ENCODE measurements at places on chromosomes 2 and 18. TPM values are rescaled to one million over a fixed set of nuclear protein-coding genes. Genes with fewer than 3 reads are reported as not detected.

Gene RIT2
- not detected for total RNA-seq

DNA sequence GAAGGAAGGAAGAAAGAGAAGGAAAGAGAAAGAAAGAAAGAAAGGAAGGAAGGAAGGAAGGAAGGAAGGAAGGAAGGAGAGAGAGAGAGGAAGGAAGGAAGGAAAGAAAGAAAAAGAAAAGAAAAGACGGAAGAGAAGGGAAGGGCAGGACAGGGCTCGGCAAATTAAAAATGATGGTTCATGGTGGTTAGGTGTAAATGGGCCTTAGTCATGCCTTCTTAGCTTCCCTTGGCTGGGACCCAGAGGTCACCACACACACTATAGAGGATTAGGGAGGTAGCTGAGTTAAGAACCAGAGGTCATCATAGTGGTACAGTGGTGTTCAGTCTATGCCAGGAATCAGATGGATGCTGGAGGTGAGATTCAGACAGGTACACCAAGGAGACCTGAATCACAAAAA, 9.3 kb upstream of the ATL2 start:
- H3K27ac ChIP-seq: no peak overlapping the region
- H3K36me3 ChIP-seq: no peaks in the 10 kb centered on the region
- no peak for DNase-seq
- no peak overlapping the region for H3K4me3 ChIP-seq
- no peaks in the 10 kb centered on the region for H3K27me3 ChIP-seq
- H3K4me1 ChIP-seq: peaks cover 3% of the 10 kb centered on the region

DNA sequence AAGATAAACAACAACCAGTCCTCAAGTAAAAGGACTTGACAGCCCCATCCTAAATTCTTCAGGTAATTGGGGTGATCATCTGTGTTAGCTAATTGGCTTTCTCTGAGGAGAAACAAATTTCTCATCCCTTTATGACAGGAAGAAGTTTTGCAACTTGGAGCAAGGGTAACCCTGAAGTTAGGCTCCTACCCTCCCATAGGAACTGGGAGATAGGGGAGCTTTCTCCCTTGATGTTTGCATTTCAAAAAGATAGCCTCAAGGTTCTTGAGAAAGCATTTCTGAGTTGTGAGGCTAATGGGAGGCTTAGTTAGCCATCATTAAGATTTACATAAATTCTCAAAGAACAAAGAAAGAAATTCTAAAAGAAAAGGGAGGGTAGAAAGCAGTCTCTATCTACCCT, 95.4 kb downstream of the MAP2 start:
- no peaks in the 10 kb centered on the region for H3K36me3 ChIP-seq
- no peak for DNase-seq
- H3K4me3 ChIP-seq: no peak overlapping the region
- no peaks in the 10 kb centered on the region for H3K27me3 ChIP-seq
- H3K4me1 ChIP-seq: no peaks in the 10 kb centered on the region
- H3K27ac ChIP-seq: no peak overlapping the region

- no peaks in the 10 kb centered on the region for H3K4me1 ChIP-seq
- peak; percentile 17 for DNase-seq
- H3K27me3 ChIP-seq: no peaks in the 10 kb centered on the region
- H3K4me3 ChIP-seq: no peak overlapping the region
- H3K36me3 ChIP-seq: no peaks in the 10 kb centered on the region
- H3K27ac ChIP-seq: no peak overlapping the region
Measured at GRCh38 chr2:238513346-238513745, 86.6 kb downstream of the ASB1 start.

DNA sequence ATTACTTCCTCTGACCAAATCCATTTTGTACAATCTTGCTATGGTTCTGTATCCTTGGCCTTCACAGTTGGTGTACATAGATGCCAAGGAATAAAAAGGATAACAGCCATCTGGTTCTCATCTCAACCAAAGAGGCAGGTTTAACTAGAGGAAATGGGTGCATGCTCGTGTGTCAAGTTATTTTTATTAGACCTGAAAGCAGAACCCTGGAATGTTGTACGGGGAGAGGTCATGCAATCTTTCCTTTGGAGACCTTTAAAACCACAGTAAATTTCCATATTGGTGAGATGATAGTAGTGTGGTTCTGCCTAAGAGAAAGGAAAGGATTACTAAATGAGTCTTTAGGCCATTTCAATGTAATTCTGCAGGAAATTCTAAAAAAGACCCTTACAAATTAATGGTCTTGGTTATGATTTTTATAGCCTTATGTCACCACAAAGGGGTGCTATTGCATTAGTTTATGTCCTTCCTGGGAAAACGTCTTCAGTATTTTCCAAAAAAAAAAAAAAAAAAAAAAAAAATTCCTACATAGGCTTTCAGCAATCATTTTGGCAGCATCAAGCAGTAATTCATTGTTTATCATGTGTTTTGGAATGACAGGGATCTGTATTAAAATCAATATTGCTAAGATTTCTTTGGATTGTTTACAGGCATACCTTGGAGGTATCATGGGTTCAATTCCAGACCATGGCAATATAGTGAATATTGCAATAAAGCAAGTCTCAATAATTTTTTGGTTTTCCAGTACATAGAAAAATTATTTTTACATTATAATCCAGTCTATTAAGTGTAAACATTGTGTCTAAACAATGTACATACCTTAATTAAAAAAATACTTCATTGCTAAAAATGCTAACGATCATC, 270.8 kb downstream of the NYAP2 start:
- H3K4me3 ChIP-seq: no peak overlapping the region
- no peaks in the 10 kb centered on the region for H3K36me3 ChIP-seq
- DNase-seq: no peak
- no peaks in the 10 kb centered on the region for H3K27me3 ChIP-seq

GRCh38 chr18:28357766-28358401, 181.0 kb upstream of the CDH2 start:
- no peak overlapping the region for H3K4me3 ChIP-seq

GRCh38 chr2:8566774-8567468, 114.9 kb upstream of the ID2 start:
- H3K4me1 ChIP-seq: no peaks in the 10 kb centered on the region
- peak; percentile 41 for DNase-seq
- no peaks in the 10 kb centered on the region for H3K27me3 ChIP-seq
- no peaks in the 10 kb centered on the region for H3K36me3 ChIP-seq

Measured in spleen (tissue), 13 donors.